Stimulated activated CD4-positive, alpha-beta T cell treated with anti-CD3 and anti-CD28 coated beads, Interleukin-15, amount 100 ng/mL, for 1 hour (primary cell): ENCODE measurements at places on chromosomes 5 and 9.

DNA sequence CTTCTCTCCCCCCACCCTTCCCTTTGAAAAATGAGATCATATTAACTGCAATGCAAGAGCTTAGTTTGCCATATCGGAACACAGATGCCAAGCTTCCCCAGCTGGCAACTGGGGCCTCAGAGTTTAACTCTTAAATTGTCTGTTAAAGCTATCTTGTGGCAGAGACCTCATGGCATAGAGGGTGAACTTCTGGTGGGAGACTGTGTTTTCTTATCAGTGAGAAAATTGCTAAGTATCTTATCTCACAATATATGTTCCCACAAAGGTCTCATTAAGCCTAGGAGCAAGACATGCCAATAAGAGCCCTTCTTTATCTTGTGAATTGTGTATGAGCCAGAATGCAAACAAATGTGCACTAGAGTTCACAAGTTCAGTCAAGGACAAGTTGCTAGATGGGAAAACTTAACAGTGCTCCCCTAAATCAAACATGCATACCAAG lies 12.3 kb downstream of the NFIB start:
- DNase-seq, result no peak

DNA sequence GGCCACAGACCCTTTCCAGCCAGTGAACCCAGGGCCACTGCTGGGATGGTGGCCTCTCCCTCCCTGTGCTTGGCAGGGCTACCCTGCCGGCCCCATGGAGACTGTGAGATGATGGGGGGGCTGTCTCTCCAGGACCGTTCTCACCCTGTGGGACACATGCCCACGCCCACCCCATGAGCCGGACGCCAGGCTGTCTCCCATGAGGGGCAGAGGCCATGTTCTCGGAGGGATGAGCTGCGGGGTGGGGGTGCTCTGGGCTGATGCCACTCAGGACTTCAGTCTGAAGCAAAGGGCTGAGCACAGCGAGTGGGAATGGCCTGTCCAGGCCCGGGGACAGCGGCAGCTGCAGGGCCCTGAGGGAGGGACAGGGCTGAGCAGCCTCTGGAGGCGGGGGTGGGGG lies 88.9 kb downstream of the KCNT1 start:
- DNase-seq, result no peak

GRCh38 chr5:135671966-135672365 lies 93.2 kb upstream of the CXCL14 start:
- no peak for DNase-seq

- DNase-seq, result no peak
Observed at GRCh38 chr5:52769061-52769460, 18.7 kb upstream of the ITGA1 start.

DNA sequence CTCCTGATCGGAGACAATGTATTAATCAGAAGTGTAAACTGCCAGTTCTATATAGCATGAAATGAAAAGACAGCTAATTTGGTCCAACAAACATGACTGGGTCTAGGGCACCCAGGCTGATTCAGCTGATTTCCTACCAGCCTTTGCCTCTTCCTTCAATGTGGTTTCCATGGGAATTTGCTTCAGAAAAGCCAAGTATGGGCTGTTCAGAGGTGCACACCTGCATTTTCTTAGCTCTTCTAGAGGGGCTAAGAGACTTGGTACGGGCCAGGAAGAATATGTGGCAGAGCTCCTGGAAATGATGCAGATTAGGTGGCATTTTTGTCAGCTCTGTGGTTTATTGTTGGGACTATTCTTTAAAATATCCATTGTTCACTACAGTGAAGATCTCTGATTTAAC lies 22.4 kb downstream of the IL7R start:
- DNase-seq, result no peak

DNA sequence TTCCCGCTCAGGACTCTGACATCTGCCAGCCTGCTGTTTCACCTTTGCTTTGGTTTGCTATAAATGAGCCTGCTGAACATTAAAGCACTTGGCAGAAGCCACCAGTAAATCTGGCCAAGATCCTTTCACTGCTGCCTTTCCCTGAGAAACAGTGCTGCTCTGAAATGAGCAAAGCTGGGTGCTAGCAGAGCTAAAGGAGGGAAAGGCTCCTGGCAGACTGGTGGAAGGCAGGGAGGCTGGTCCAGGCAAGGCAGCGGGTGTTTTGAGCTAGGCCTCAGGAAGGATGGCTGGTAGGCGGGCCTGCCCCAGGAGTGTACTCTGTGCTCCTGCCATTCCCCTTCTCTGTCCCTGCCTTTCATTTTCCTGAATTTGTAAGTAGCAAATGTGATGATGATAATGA lies 52.5 kb upstream of the PTGS1 start:
- no peak for DNase-seq

- DNase-seq, result no peak
Observed at GRCh38 chr9:135818718-135819475, 88.4 kb downstream of the CAMSAP1 start.

DNA sequence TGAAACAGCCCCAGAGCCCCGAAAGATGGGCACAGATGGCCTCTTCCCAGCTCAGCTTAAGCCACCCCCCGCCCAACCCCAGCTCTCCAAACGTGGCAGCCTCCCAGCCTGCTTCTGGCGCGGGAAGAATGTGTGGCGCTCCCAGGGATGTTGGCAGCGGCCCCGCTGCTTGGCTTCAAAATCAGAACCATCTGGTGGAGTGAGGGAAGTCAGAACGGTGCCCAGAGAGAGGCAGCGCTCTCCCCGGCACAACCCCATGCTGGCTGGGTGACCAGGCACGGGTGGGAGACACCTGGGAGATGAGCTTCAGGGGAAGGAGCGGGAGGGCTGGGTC lies 72.7 kb upstream of the ORM1 start:
- no peak for DNase-seq

- no peak for DNase-seq
Observed at GRCh38 chr9:116646661-116647514, 40.2 kb upstream of the TRIM32 start.

- DNase-seq, result no peak
Observed at GRCh38 chr5:177222269-177222668, 81.2 kb downstream of the RAB24 start.

DNA sequence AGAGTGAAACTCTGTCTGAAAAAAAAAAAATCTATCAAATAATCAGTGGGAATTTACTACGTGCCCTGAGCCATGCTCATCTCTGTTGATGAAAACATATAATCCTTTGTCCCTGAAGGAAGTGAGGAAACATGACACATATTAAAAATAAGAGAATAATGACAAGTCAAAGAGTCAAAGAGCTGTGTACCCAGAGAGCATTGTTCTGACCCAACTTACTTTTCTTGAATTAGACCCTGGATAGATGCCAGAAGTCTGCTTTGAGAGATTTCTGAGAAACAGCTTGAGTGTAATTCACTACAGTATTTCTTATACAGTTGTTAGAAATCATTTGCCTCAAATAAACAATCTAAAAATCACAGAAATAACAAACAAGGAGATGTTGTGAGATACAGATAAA lies 490.0 kb upstream of the PIK3R1 start:
- DNase-seq, result no peak

DNA sequence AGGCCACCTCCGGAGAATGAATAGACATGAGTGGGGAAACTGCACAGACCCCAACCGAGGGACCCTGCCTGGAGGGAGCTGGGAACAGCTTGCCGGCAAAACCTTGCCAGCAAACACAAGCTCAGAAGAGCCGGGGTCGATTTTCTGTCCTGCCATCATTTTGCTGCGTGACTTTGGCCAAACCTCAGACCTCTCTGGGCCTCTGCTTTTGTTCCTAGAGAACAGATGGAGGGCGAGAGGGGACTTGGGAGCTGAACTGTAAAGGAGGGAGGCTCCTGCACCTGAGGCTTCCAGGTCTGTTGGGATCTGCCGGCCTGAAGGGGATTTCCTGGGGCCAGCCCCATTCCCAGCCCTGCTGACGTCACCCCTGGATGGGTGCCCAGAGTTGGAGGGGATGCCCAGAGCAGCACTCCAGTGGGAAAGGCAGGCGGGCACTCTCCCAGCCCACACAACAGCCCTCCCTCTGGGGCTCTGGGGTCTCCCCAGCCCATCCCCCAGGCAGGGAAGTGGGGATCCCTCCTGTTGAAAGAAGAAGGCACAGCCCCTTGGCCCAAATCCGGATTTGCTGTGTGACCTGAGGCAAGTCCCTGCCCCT lies 40.4 kb upstream of the SYNPO start:
- DNase-seq, result no peak

- DNase-seq, result no peak
Observed at GRCh38 chr5:137415231-137415681, 83.9 kb downstream of the SPOCK1 start.

DNA sequence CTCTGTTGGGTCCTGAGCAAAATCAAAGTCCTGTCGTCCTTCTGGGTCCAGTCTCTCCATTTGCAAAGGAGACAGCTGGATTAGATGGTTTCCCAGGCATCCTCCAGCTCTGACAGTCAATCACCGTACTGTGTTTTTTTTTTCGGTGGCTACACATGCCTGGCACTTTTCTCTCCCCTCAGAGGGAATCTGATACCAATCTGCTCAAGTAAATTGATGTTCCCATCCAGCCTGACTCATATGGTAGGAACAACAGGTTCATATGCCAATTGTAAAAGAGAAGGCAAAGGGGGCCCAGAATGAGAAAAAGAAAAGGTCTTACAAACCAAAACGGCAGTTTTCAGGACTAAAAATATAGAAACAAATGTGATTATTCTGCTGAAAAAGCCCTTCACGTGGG lies 1.2 kb downstream of the FBXO10 start:
- DNase-seq, result no peak

GRCh38 chr5:56561455-56561854 lies 253.9 kb upstream of the MAP3K1 start:
- DNase-seq, result no peak

- DNase-seq, result no peak
Observed at GRCh38 chr9:100561256-100561655, 16.6 kb upstream of the CAVIN4 start.

DNA sequence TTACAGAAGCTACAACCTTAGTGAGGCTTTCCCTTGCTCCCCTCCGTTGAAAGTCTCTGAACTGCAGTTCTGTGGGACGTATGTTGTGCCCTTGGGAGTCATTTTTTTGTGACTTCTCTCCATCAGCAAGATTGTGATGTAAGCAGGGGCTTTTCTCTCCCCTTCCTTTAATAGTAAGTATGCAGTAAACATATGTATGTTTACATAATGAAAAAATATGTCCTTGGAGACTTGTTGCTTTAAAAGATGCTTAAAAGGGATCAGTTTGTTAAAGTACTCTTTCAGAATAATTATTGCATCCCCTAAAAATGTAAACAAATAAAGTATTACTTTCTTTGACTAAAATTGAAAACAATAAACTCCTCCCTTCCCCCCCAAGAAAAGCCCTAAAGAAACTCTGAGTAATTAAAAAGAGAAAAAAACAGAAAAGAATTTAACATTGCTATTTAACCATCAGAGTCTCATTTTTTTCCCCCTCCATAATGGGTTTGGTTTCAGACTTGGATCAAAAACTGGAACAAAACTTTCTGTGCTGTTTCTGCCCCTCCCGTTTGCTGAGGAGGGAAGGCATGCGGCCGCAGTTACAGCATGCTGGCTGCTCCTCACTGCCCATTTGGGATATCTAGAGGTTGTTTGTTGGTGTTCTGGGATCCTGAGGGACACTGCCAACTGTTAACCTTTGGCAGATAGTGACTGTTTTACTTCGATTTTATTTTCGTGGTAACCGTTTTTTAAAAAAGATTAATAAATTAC lies 40.2 kb downstream of the TRIO start:
- DNase-seq, result no peak

GRCh38 chr5:83895860-83896259 lies 175.2 kb upstream of the HAPLN1 start:
- no peak for DNase-seq
